SIG-M5 (cell line): ENCODE measurements at places on chromosomes 16 and 17.

DNA sequence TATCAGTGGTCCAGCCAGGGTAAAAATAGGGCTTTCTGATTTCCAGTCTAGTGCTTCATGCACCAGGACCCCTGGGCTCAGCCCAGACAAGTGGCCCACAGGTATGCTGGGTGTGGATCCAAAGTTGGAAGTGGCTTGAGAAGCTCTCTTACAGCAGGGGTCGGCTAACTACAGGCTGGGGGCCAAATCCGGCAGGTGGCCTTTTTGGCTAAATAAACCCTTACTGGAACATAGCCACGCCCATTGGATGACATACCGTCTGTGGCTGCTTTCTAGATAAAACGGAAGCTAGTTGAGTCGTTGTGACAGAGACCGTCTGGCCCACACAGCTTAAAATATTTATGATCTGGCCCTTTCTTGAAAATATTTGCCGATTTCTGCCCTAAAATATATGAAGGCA, 119.0 kb upstream of the CDC42EP4 start:
- no peak for DNase-seq

- no peak for DNase-seq
Measured at GRCh38 chr17:44499722-44500121, 3.5 kb downstream of the GPATCH8 start.

DNA sequence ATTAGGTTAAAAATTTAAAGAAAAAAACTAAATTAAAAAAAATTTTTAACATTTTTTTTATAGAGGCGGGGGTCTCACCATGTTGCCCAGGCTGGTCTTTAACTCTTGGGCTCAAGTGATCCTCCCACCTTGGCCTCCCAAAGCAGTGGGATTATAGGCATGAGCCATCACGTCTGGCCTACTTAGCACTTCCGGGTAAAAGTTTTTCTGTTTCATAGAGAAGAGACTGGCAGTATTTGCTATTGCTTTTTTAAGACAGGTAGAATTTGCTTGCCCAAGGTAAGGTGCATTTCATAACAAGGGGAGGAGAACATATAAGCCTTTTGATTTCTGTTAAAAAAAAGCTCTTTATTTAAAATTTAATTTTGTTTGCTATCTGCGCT, 12.0 kb upstream of the HAPSTR1 start:
- DNase-seq, result no peak

DNA sequence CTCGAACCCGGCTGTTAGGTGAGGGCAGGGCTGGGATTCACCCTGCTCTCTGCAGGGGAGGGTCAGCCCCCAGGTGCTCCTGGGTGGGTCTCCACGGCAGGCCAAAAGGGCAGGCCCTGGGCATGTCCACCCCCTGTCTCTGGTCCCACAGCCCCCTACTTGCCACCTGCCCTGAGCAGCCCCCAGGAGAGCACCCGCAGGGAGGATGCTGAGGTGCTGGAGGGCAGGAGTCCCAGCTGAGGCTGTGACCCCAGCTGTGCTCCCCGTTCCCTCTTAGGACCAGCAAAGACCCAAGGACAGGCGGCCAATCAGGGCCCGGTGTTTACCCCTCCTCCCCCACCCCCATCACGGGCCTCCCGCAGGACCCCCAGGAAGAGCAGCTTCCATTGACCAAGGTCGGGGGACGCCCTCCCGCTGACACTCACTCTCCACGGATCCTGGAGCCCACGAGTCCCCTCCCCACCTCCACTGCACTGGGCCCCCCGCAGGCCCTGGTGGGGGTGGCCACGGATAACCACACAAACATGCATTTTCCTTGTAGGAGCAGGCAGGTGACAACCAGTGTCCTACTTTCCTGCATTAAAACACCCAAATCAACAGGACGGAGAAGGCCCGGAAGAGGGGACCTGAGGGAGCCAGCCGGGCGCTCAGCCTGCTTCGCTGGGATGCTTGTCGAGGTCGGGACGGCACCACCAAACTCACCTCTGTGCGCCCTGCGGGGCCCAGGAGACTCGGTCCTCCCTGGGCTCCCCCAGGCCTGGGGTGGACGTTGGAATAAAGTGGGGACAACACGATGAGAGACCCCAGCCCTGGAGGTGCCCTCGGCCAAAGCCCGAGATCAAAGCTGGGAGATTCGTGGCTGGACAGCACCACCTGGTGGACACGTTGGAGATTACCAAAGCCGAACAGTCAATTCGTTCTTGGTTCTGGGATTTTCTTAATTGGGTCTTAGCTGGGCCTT, 22.5 kb upstream of the ENPP7 start:
- DNase-seq, result no peak

DNA sequence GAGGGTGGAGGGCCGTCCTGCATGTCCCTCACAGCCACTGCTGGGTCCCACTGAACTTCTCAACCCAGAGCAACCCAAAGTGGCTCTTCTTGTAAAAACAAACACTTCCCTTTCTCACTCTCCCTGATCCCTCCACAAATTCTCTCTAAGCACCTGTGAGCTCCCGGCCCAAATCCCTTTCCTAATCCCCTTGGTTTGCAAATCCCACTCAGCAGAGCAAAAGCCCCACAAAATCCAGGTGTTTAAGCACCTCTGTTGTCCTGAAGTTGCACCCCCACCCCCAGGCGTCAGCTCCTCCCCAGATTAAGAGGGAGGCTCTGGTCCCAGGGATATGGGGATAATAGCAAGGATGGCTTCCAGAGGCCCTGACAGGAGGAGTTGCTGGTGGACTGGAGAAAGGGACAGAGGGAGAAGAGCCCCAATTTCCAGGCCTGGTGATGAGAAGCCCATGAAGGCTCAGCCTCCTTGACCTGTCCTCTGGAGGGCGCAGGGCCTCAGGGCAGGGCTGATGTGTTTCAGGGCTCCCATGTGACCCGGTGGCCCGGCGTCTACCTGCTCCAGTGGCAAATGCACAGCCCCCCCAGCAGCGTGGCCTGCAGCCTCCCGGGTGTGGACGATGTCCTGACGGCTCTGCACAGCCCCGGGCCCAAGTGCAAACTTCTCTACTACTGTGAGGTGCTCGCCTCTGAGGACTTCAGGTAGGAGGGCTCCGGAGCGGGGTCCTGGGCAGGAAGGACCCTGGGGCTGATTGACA, 23.0 kb downstream of the NAGPA start:
- no peak for DNase-seq

DNA sequence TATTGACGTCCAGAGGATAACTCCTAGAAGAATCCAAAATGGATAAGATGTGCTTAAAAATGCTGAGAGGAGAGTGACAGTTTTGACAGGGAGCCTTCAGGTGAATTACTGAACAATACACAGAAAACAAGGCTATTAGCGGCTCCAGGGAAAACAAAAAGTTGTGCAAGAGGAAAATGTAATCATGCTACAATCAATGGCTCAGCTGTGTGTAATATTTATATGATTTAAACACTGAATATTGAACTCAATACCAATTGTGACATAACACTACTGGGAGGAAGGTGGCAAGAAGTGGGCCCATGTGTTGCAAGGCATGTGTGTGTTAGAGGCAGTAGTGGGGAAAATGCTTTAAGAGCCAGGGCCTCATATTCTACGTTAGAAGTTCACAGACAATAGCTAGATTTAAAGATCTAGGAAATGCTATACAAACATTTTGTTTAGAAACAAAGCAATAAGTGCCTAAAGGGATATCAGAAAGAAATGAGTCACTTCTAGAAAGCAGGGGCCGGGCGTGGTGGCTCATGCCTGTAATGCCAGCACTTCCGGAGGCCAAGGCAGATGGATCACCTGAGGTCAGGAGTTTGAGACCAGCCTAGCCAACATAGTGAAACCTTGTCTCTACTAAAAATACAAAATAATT, 253.2 kb upstream of the IRX5 start:
- DNase-seq, result no peak

GRCh38 chr17:4815043-4815675, 8.2 kb downstream of the PLD2 start:
- DNase-seq, result no peak

DNA sequence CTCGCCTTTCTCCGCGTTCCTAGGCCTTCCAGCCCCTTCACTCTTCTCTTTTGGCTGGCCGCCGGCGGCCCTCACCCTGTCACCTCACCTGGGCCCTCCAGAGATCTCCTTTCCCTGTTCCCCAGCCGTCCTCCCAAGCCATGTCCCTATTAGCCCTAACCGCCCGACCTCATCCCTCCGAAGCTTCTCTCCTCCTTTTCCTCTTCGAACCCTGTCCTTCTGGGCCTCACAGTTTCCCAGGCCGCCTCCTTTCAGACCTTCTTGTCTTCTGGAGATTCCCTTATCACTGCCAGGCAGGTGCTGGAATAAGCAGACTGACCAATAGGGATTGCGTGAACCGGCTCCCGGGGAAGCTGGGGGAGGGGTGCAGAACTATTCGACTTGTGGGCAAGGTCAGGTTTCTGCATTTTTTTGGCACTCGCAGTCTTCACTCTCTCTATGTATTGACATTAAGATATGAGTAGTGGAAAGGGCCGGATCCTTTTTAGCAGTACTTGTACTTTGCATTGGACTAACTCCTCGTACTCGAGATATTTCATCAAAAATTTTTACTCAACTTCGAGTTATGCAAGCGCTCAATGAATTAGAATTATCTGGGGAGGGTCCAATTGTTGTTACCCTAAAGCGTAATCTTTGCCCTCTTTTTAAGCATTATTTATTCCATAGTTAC, 690 bp downstream of the RHOT1 start:
- no peak for DNase-seq

DNA sequence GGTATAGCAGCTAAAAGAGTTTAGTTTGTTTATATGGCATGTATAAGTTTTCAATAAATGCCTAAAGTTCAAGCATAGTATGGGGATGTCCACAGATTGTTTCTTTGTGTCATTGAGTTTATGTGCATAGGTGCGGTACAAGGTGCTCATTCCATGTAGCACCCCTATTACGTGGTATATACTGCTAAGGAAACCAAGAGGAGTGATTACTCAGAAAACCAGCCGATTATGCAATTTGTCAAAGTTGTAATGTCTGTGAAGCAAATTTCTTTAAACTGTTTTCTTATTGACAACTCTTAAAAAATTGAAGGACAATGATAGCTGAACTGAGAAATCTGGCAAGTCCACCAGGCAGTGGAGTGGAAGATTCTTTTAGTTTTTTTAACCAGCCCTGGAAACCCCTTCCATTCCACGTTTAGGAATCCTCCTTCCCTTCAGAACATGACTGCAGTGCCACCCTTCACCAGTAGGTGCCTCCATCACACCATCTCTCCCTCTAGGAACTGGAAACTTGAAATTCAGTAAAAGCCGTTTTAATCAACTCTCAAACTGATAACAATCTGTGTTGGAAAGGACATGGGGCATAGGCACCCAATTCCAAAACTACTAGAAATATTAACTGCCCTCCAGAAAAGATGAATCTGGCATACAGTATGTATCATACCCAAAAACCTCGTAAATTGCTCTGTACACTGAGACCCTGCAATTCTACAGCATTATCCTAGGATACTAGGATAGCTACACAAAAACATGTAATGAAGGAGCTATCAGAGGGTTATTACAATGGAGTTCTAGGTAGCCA, 43.5 kb downstream of the REXO5 start:
- DNase-seq, result no peak

DNA sequence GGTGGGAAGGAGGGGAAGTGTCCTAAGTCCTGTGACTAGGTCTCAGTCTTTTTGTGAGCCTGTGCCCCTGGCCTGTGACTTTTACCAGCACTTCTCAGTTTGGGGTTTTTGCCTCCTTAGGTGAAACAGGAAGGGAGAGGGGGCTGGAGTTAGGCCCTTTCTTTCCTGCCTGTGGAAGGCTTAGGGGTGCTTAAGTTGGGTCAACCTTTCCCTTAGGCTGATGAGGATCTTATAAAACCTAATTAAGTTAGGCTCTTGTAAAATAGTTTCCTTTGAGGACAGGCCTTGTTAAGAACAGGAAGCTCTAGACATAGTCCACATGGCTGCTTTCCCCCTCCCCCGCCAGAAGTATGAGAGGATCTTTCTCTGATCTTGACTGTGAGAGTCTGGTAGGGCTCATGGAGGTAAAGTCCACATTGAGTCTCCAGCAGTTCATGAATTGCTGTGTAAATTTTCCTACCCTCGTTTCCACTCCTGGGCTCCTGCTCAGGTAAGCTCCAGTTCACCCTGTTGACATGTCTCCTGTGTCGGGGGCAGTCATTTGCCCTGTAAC, 17.0 kb upstream of the DNASE1 start:
- no peak for DNase-seq

GRCh38 chr16:85753976-85754375, 3.1 kb upstream of the C16orf74 start:
- no peak for DNase-seq

DNA sequence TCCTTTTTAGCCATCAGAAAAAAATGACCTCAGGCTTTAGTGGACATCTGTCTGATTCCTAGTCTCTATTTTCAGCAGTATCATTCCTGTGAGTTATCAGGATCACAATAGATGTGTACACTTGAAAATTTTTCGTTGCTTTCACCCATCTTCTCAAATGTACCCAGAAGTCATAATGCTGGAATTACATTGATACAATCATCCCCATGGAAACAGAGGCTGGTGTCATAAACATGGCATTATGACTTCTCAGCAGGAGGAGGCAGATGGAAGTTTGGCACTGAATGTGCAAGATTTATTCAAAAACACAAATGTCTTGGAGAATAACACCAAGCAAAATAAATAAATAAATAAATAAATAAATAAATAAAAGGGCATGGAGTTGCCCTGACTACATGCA, 292.5 kb downstream of the PHKB start:
- DNase-seq, result no peak

DNA sequence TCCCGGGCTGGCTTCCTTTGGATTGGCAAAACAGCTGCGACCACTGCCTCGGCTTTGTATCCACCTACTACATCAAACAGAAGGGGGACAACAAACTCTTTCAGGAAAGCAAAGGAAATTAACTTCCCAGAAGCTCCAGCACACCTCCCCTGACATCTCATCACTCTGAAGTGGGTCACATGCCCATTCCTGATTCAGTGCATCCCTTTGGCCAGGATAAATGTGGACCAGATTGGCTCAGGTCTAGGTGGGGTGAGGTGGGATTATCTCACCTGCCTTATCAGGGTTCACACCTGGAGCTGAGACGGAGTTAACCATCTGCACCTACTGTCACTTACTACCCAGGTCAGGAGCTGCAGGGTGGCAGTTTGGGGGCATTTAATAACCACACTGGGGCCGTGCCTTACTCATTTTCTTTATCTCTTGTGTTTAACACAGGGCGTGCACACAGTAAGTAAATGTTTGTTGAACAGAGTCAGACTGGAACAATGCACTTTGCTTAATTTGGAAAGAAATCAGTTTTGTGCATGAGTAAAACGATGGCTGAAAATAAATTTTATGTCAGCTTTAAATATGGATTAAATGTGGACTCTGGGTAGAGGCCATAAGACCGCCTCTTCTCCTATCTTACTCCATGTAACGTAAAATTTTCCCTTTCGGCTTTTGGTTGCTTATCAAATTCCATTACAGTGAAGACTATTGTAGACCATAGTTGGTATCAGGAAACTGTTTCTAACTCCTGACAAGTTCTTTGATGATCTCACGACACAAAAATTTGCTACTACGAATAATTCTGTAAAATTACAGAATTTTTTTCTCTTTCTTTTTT, 36.0 kb downstream of the IQCK start:
- DNase-seq, result no peak

GRCh38 chr17:48247038-48247437, 139.5 kb downstream of the SNX11 start:
- DNase-seq, result no peak

GRCh38 chr17:76056882-76057281, 15.4 kb downstream of the SRP68 start:
- no peak for DNase-seq
